ENCODE measurements at places on chromosomes 2 and 18.

DNA sequence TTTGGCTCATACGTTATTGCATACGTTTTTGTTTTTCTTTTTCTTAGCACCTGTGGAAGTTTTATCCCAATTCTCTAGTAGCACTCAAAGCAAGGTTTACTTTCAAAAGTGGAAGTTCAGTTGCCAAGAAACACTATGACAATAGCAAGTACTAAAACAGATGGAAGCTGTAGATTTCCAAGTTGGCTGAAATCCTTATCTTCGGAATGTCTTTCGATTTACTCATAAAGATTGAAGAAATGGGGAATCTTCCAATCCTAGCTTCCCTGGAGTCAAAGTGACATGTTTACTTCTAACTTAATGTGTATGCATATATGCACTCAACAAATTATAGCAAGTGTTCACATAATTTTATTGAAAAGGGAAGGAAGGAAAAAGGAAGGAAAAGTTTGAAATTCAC is 307.4 kb downstream of the CTNNA2 start:
- DNase-seq = no peak

DNA sequence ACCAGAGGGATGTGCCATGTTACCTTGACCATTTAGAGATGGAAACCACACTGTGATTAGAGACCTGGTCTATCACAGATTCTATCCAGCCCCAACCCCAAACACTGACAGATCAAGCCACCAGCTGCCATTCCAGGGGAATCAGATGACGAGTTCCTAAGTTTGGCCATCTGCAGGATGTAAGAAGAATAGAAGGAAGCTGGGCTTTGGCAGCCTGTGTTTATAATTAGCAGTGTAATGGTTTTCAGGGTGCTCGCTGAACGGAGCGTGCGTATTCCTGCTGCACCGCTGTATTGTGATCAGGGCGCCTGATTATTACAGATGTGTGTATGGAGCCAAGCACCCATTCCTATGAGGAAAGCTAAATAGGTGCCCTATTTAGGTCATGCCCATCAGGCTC is 138.1 kb downstream of the LRRC30 start:
- no peak for DNase-seq

- no peak for DNase-seq
Measured at GRCh38 chr18:10057894-10058791, 144.3 kb downstream of the VAPA start.

GRCh38 chr2:102620332-102620731 is 979 bp downstream of the SLC9A2 start:
- DNase-seq = no peak

- DNase-seq = no peak
Measured at GRCh38 chr2:166882851-166883250, 5.4 kb upstream of the XIRP2 start.

Data from SHP77 (cell line).